Activated naive CD4-positive, alpha-beta T cell (primary cell): ENCODE measurements at places on chromosomes 7 and 10.

DNA sequence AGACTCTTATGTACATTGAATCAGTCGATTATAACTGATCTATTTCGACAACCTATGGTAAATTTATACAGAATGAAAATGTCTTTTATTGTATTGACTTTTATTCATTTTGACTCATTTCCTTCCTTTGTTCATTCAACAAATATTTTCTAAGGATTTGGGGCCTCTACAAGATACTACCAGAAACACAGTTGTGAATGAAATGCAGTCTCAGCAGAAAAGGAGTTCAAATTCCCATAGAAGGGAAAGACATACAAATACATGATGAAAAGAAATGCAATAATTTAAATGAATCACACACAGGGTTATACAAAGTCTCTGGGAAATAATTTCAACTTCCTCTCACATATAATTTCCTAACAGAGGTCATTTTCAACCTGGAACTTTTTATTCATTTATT lies 134.0 kb upstream of the SEMA3A start:
- no peak for DNase-seq

GRCh38 chr7:14793151-14793550 lies 109.4 kb downstream of the DGKB start:
- DNase-seq, result no peak

DNA sequence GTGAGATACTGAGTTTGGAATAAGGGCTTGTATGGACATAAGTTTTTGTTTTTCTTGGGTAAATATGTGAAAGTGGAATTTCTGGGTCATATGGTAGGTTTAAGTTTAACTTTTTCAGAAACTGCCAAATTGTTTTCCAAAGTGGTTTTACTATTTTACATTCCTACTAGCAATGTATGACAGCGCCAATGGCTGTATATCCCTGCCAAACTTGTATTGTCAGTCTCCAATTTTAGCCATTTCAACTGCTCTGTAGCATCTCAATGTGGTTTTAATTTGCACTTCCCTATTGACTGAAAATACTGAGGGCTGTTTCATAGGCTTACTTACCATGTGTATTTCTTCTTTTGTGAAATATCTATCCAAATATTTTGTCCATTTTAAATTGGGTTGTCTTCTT lies 90.5 kb upstream of the ZNF32 start:
- no peak for DNase-seq

- no peak for DNase-seq
Measured at GRCh38 chr10:51079331-51079730, 5.0 kb downstream of the PRKG1 start.

- DNase-seq, result no peak
Measured at GRCh38 chr10:35035606-35036005, 54.5 kb downstream of the CUL2 start.

DNA sequence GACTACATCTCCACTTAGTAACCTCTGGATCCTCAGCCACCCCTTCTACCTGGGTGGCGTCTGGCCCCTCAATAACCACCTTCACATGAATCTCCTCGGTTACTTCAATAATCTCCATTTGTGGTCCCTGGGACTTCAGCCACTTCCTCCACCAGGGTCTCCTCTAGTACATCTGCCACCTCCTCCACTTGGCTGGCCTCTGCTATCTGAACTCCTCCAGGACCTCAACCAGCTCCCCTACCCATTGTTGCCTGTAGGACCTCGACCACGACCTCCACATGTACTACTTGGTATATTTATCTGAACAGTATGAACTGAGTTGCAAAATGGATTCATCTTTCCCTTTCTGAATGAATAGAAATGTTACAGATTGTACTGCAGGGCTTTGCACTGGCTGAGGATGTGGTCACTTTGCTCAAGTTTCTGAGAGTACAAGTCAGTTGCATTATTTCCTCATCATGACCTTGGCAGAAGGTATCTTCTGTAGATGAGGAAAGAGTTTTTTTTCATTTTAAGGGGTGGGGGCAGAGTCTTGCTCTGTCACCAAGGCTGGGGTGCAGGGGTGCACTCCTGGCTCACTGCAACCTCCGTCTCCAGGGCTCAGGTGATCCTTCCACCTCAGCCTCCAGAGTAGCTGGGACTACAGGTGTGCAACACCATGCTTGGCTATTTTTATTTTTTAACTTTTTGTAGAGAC lies 36.0 kb downstream of the MAT1A start:
- DNase-seq, result no peak

- no peak for DNase-seq
Measured at GRCh38 chr7:20539201-20539600, 76.3 kb upstream of the ABCB5 start.

DNA sequence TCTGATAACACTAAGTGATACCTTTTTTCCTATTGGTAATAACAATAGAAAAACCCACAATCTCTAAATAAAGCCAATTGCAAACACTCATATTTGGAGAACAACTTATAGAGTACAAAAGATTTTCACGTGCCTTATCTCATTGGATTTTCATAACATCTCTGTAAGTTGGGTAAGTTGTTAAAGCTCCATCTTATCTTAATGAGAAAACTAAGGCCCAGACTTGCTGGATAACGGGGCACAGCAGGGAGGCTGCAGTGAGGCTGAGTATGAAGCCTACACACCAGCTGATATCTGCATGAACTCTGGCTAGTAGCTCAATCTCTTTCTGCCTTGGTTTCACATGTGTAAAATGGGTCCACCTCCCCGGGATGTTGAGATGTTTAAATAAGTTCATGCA lies 26.8 kb downstream of the CPVL start:
- DNase-seq, result no peak

GRCh38 chr10:72173262-72173618 lies 42.6 kb upstream of the ANAPC16 start:
- no peak for DNase-seq

DNA sequence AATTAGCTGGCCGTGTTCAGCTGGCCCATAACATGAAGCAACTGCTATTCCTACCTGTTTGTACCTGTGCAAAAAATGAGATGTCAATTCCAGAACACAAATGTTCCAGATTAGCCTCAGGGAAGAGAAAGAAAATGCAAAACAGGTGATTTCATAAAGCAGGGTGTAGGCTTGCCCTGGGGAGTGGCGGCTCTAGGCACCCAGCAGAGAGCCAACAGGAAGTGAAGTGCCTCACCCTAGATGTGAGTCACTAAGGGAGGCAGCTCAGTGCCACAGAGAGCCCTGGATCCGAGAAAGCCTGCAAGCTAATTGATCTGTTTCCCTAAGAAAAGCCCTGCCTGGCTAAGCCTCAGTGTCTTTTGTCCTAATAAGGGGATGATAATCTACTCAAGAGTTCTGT lies 240.0 kb downstream of the ARHGAP21 start:
- no peak for DNase-seq

DNA sequence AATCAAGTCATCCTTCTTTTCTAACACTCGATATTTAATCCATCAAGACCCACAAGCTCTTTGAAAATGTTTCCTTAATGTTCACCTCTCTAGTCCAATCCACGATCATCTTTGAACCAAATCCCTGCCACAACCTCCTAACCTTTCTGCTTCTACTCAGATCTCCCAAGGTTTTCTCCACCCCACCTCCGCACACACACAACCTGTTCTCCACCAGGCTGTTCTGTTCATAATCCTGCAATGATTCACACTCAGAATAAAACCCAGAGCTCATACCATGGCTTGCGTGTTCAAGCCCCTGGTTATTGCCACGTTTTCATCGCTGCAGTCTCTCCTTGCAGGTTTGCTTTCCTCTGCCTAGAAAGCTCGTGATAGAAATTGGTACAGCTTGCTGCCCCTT lies 53.8 kb upstream of the BAMBI start:
- DNase-seq, result no peak

- no peak for DNase-seq
Measured at GRCh38 chr10:101080933-101081931, 19.4 kb downstream of the KAZALD1 start.

DNA sequence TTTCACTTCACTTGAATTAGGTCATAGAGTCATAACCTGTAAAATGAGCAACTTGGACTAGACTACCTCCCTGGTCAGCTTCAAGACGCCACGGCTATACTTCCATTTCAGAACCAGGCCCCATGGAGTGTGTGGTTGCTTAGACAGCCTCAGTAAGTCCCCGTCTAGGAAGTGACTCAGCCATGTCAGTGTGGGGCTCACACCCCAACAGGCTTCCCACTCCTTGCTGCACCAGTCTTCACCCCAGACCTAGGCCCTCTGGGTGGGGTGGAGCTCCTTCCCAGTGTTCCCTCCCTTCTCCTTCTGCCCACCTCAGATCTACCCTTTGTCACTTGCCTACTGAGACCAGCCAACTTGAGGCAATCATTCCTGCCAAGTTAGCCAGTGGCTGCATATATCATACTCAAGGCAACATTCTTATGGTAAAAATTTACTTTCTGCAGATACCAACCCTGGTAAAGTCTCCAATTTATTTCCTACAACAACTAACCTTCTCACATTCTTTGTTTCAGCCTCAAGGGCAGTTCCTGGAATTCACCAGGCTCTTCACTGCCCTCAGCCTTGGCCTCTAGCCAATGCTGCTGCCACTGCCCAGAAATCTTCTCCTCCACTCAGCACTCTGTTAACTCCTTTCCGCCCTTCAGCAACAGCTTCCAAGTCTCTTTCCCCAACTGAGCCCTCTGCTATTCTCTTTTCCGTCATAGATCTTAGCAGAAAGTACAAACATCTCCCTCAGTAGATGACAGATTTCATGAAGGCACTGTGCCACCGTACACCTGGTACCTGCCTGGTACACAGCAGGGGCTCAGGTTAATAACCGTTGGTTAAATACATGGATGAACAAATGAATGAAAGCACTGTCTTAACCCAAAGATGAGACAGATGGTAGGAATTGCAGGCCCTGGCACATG lies 31.3 kb upstream of the ZNRF2 start:
- no peak for DNase-seq

DNA sequence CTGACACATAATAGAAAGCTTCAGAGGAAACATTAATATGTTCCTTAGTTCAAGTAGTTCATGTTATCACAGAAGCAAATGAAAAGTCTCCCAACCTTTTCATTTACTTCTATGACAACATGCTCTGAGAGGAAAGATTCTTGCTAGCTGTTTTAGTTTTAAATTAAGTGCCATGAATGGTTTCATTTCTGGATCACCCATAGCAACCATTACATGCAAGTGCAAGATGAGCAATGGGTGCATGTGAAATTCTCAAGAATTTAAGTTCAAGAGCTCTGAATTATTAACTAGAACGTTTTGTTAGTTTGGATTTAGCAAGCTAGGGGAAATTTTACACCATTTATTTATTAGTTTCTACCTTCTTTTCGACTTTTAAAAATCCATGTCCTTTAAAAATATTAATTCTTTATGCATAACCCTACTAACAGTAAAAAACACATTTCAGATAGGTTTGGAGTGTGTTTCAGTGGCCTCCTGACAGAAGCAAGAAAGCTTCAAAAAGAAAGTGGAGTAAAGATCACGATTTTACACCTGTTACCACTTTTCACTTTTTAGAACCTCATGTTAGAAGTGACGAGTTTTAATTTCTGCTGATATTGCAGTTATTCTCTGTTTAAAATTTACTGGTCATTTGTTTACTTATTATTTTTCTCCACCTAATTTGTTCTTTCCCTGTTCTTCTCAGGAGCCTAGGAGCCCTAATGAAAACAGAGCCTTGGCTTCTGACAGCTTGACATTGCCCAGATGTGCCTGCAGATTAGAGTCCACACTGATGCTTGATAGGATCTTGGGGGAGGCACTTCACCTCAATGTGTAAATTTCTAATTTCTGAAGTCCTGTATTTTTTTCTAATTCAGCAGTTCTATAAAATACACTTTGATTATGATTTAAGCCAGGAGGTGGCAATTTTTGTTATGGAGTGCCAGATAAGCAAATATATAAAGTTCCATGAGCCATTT lies 995.3 kb upstream of the PHF14 start:
- no peak for DNase-seq
